B cell (primary cell): ENCODE measurements at places on chromosomes 13 and 19. TPM values are rescaled to one million over a fixed set of nuclear protein-coding genes. Genes with fewer than 3 reads are reported as not detected.

DNA sequence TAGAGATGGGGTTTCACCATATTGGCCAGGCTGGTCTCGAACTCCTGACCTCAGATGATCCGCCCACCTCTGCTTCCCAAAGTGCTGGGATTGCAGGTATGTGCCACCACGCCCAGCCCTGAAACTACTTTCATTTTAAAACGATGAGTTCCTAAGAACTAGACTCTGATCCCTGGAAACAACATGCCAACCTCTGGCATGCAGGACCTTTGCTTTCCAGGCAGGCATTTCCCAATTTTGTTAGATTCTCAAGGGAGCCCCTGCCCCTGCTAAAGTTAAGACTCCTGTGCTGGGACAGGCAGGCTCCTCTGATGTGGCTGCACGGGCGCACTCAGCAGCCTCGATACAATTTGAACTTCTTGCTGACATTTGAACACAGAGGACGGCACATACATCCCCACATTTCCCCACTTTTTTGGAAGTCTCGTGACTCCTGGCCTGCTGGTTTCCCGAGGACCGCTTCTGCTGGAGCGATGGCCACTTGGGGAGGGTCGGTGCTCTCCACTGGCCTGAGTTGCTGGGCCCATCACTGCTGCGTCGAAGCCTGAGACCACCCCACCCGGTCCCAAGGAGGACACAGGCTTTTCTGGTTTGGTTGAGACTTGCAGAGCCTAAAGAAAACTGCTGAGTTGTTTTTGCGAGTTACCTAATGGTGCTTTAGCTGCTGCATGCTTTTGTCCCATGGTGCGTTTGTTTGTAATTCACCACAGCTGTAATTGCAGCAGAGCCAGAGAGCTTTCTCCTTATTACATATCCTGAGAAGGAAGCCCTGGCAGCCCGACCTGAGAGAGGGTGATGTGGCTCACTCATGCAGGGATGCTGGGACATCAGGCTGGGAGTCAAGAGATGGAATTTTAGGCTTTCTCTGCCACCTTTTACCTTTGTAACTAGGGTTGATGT lies 8.2 kb downstream of the ATP11A start:
- no peak for DNase-seq

DNA sequence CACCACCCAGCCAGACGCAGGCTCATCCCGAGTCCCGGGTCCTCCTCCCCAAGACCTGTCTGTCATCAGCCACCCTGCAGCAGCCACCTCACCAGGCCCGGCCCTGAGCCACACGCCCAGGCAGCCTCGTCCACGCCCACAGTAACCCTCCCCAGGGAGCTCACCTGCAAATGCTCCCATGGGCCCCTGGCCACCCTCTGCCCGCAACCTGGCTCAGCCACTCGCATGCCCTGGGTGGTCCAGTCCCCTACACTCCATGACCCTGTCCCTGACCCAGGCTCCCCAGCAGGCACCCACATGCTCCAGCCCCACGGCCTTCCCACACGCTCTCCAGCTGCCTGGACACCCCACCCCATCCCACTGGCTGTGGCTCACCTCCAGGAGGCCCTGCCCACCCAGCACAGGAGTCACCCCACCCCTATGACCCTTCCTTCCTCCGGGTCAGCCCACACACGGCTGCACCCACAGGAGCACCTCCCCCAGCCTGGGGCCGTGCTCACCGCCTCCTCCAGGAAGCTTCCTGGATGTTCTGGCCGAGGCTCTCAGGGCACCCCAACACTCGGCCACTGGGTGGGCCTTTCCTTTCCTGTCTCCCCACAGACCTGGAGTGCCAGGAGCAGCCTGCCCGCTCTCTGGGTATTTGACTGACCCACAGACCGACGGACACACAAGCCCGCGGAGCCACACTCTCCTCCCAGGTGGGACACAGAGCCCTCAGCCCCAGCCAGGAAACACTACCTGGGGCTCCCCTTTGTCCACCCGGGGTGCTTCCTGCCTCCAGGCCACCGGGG lies 3.6 kb downstream of the TMEM259 start:
- DNase-seq, result no peak

DNA sequence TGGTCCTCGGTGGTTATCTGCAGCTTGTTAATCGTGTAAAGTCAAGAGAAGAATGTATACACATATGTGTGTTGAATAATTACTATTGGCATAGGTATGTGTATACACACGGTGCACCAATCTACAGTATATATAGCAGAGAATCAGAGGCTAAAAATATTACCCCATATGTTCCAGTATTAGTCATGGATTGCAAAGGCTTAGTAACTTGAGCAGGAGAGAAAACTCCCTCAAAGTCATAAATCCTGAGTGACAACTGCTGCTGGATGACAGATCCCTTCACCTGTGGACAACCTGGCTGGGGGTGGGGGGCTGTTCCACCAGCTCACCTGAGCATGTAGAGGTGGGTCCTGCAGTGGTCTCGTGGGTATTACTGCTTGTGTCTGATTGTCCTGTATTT lies 185.0 kb downstream of the ZNF536 start:
- no peak for DNase-seq

DNA sequence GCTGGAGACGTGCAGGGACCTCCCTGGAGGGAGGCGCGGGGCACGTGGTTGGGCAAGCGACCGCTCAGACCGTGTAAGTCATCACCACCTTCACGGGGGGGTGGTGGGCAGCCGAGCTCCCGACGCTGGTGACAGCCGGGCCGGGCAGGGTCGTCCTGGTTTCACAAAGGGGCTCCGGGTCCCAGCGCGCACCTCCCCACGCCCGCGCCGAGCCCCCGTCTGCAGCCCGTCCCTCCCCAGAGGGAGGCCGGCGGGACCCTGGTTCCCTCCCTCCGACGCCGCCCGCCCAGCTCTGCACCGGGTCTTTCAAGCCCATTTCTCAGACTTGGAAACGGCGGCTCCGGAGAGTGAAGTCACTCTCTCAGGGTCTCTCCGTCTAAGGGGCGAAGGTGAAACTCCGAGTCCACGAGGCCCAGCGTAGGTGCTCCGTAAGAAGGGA lies 729 bp upstream of the ARID3A start:
- DNase-seq, result no peak

GRCh38 chr13:101326710-101327109 lies 89.6 kb downstream of the NALCN start:
- DNase-seq, result no peak

The DLL3 gene
- total RNA-seq, result 0.41 and 1.1 TPM in 2 replicates
